Inflammatory macrophage (primary cell): ENCODE measurements at places on chromosomes 6 and 20.

DNA sequence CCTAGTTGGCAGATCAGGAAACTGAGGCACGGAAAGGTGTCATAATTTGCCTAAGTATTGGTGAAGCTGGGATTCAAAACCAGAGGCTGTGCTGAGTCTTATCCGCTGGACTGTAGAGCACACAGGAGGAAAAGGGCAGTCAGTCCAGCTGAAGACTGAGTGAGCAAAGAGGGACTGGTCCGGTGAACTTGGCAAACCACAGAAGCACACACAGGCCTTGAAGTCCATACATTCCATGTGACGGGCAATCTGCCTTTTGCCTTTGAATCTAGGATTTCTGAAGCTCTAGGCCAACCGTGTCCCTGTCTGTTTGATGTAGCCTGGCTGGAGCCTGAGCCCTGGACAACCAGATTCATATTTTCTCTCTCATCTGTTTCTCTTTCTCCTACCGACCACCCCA is 34.3 kb upstream of the EPB41L1 start:
- no peak for DNase-seq

DNA sequence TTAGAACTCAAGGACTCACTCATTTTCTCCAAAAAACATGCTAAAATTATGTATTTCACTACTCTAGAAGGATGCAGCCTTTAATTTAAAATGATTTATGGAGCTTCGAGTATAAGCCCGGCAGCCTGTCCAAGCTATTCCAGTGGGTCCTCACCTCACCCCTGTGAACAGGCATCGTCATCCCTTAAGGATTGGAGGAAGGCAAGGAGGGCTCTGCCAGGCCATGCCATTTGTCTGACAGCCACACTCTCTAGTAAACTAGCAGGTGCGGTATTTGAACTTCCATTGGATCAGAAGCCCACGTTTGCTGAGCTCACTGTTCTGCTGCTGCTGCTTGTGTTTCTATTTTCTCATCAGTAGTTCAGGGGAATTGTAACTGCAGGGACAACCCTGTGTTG is 39.8 kb upstream of the NAA20 start:
- no peak for DNase-seq

DNA sequence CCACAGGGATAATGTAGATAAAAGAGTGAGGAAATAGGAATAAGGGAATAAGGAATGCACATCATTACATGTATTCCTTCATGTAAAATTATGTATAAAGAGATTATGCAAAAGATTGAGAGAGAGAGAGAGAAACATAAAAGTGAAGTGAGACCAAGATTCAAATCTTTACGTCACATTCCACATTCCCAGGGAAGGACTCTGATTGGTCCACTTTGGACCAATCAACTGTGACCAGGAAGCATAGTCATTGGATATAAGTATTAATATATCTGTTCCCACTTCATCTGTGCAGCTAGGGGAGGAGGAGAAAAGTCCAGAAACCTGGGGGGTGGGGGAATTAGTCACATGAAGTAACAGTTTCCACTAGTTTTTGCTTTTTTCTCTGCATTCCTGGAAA is 66.4 kb downstream of the SLC2A10 start:
- DNase-seq, result no peak

DNA sequence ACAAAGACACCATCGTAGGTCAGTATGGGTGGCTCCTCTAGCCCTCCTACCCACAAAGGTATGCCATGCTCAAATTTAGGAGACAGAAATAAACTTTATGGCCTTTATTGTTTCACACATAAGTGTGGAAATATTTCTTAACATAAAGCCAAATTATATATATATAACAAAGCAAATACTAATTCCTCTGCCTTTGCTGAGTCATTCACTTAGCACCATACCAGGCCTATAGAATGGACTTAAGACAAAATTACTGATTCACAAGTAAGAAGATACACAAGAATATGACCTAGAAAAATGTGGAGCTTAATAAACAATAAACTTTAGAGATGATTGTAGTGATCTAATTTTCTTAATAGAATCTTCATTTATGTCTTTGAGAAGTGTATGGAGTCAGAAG is 5.2 kb downstream of the FRK start:
- DNase-seq, result no peak

DNA sequence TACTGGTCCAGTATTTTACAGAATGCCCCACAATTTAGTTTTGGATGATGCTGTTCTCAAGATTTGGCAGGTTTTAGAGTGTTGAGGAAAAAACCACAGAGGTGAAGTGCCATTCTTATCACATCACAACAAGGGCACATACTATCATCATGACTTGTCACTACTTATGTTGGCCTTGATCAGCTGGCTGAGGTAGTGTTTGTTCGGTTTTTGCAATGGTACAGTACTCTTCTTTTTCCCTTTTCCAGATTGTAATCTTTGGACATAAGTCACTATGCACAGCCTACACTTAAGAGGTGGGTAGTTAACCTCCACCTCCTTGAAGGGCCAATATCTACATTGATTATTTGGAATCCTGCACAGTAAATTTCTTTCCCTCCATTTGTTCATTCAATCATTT is 8.8 kb downstream of the TENT5A start:
- DNase-seq, result no peak

GRCh38 chr6:52612336-52613054 is 35.6 kb upstream of the TRAM2 start:
- no peak for DNase-seq

DNA sequence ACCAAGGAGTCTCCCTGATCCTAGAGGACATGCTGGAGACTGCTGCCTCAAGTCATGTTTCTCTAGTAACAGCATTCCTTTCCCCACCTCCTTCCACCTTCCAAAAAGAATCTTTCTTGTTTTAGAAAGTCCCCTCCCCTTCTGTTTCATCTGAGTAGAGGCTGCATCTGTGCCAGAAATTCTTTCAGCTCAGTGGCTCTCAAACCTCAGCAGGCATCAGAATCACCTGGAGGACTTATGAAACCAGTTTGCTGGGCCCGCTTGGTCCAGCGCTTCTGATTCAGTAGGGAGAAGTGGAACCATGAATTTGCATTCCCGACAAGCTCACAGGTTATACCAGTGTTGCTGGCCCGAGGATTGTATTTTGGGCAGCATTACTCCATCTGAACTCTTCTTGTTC is 55.1 kb downstream of the TMEM200A start:
- no peak for DNase-seq

GRCh38 chr6:148169706-148170105 is 172.9 kb upstream of the SASH1 start:
- DNase-seq, result no peak

GRCh38 chr20:22579711-22580697 is 4.4 kb downstream of the FOXA2 start:
- DNase-seq, result no peak

DNA sequence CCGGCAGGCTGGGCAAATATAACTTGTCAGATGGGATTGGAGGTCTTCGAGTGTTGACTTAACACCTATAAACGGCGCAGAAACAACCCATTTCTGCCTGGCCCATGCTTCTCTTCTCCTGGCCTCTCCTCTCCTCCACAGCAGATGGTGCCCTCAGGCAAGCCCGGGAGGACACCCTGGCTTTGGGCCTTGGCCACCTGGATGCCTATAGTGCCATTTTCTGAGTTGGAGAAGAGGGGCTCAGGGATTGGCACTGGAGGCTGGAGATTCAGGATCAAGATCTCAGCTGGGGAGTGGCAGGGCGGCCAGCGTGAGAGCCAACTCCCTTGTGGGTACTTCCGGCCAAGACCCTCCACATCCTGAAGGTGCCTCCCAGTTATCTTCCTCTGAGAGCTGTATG is 211.9 kb upstream of the PMEPA1 start:
- no peak for DNase-seq

GRCh38 chr20:42191140-42191860 is 573.1 kb upstream of the CHD6 start:
- DNase-seq, result no peak

DNA sequence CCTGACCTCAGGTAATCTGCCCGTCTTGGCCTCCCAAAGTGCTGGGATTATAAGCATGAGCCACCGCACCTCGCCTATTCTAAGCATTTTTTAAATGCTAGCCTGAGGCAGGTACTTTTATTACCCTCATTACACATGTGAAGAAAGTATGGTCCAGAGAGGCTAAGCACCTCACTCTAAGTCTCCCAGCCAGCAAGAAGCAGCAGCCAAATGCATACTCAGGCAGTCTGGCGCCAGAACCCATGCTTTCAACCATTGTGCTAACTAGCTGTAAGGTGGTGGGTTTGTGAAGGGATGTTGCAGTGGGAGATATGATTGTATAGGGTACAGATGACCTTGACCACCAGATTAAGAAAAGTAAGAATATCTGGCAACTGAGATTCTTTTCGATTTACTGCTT is 26.1 kb upstream of the RIPOR2 start:
- no peak for DNase-seq
